Central memory CD8-positive, alpha-beta T cell (primary cell): ENCODE measurements at places on chromosomes 11 and 22.
A peak's percentile ranks its signal among the peaks of the same experiment; 100 is the strongest.

DNA sequence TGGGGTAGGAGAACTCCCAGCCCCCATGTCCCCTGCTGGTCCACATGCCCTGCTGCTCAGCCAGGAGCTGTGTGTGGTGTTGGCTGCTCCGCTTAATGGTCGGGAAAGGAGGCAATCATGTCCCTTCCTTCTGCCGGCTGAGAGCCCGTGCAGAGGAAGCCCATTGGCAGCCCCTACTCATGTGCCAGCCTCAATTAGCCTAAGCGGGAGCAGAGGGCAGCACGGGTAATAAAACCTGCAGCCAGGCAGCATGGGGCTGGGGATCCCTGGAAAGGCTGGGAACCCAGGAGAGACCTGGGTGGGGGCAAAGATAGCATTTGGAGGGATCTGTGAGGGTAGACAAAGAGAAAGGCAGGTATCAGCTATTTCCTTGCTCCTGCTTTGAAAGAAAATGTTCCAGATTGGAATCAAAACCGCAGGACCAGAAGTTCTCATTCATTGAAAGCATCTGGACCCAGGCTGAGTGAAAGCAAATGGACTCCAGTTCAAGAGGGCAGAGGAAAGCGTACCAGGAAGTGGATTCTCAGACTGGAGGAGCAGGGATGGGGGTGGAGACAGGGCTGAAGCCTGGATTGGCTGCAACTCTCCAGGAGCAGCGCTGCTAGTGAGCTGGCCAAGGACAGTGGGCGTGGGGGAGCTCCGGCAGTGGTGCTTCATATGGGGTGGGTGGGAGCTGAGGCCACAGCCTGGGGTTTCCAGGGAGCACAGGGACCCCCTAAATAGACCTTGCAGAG lies 103.4 kb upstream of the NECTIN1 start:
- no peak for DNase-seq

- peak; percentile 37 for DNase-seq
These were observed 29.7 kb downstream of the ZFTA start for GRCh38 chr11:63738720-63739360.

DNA sequence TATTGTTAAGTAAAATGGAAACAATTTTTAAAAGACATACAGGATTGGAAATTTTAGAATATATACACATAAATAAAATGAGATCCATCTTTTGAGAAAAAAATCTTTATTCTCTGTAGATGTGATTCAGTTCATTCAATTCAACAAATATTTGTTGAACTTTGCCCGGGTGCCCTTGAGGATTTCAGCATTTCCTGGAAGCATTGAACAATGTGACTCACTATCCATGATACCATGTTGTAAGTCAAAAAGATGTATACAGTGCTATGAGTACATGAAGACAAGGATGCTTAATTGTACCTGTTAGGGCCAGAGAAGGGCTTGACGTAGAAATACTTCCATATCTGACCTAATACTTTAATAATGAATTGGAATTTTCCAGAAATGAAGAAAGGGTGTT lies 353.7 kb downstream of the METTL15 start:
- no peak for DNase-seq

DNA sequence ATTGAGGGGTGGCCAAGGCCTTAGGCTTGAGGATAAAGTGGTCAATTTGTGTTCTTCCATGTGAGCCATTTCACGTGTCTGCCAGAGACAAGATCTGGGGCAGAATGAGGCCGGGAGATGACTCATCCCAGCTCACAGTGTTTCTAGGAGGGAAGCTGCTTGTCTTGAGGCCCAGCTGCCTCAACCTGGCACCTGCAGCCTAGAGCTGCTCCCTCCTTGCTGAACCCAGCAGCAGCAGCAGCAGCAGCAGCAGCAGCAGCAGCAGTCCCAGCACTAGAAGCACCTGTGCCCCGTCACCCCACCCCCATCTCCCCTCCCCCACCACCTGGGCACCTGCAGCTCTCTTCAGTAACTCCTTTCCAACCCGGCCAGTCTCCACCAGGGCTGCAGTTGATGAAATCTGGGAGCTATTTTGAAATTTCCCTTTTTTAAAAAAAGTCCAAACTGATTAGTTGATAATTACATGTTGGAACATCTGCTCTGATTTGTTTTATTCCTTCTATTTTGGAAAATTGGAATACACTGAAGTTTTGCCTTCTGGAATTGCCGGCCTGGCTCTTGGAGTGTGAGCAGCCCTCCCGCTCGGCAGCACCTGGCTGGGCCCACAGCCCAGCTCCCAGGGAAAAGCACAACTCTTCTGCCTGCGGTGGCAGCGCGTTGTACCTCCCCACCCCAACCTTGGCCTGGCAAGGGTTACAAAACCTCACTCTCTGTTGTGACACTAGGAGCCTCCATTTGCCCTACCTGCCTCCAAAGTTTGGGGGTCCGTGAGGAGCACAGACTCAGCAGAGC lies 143.5 kb downstream of the NXPE2 start:
- DNase-seq = no peak

GRCh38 chr11:75238595-75239440 lies 1.8 kb upstream of the TPBGL start:
- DNase-seq = no peak

GRCh38 chr11:118017631-118018315 lies 31.6 kb downstream of the IL10RA start:
- no peak for DNase-seq

DNA sequence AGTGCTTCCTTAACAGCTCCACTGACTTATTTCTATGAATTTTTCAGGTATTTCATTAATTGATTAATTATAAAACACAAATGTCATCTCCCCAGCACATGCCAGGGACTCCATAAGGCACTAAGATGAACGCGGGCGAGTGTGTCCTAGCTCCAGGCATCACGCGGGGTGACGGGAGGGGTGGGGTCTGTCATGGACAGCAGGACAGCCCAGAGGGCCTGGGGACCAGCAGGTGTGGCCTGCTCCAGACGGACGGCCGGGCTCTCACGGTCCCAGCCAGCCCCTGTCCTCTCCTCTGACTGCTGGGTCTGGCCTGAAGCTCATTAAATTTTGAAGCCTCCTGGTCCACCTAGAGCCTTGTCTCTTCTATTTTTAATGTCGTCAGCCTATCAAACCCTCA lies 531.1 kb downstream of the BRD1 start:
- peak; percentile 1 for DNase-seq

DNA sequence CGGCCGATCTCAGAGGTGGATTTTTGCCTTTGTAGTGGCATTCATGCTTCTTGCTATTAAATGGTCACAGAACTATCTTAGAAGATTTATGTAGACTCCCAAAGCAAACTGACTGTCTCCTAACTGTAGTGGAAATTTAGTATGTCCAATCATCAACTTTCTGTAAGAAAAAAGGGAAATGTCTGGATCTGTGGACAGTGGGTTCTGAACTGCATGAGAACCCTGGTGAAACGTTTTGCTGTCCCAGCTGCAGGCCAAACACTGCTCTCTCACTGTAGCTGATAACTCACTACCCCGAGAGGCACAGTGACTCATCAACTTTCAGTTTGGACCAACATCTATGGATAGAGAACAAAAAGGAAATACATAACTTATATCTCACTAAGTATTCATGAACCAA lies 387.1 kb downstream of the SOX6 start:
- DNase-seq = no peak

DNA sequence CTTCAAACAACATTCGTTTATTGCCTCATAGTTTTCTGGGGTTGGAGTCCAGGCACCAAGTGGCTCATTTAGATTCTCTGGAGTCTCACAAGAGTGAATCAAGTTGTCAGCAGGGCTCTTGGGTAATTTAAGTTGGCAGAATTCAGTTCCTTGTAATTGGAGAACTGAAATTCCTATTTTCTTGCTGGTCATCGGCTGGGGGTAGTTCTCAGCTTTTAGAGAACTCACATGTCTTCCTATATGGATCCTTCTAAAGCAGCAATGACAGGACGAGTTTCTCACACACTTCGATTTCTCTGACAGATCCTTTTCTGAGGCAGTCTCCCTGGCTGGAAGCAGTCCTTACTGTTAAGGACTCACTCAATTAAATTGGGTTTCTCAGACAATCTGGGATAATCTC lies 17.3 kb upstream of the OOSP4B start:
- no peak for DNase-seq

DNA sequence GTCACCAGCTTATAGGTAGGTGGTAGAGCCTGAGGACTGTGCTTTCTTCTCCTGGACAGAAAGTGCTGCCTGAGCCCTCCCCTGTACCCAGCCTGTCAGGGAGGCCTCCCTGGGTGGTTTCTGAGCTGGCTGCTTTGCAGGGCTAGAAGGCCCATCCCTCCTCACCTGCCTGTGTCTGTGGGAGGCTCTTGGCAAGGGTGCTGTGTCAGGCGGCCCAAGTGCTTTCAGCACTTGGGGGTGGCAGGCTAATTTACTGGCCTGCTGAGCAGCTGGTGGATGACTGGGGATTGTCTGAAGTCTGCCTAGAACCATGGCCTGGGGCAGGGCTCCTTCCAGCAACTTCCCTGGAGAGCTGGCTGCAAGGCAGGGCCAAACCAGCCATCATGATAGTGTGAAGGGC lies 139.0 kb upstream of the NAV2 start:
- no peak for DNase-seq

- no peak for DNase-seq
These were observed 188.4 kb upstream of the NAV2 start for GRCh38 chr11:19524171-19524671.

DNA sequence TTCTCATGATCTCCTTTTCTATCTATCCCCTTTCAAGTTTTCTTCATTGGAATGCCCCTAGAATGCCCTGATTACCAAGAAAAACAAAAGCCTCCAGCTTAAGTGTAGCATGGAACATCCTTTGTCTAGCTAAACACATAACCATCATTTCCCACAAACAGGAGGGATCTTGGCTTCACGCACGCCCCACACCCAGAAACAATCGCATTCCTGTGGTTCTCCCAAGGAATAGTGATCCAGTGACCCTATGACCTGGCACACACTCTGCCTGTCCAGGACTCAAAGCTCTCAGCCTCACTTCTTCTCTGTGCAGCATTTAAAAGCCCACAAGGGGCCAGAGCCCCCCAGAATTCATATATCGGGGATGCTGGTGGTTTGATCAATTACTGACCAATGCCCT lies 9.3 kb upstream of the POU2AF1 start:
- DNase-seq = no peak

GRCh38 chr11:26743622-26744021 lies 21.8 kb upstream of the SLC5A12 start:
- no peak for DNase-seq

- DNase-seq = no peak
These were observed 66.9 kb downstream of the RBFOX2 start for GRCh38 chr22:35961480-35962295.

DNA sequence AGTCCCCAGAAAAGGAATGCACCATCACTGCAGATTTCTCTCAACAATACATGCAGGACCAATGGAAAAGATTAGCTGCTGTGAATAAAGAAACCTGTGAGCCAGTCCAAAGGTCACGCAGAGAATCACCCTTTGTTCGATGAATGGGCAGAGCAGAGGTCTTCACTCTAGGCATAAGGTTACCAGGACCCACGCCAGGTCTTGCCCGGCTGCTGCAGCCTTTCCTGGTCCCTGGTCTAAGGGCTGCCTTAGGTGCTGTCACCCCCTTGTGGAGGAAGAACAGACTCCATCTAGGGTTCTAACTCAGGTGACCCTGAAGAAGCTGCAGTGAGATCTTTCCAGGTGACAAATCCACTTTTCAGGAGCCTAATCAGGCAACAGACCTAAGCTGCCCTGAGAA lies 29.0 kb upstream of the NAP1L4 start:
- DNase-seq = no peak

DNA sequence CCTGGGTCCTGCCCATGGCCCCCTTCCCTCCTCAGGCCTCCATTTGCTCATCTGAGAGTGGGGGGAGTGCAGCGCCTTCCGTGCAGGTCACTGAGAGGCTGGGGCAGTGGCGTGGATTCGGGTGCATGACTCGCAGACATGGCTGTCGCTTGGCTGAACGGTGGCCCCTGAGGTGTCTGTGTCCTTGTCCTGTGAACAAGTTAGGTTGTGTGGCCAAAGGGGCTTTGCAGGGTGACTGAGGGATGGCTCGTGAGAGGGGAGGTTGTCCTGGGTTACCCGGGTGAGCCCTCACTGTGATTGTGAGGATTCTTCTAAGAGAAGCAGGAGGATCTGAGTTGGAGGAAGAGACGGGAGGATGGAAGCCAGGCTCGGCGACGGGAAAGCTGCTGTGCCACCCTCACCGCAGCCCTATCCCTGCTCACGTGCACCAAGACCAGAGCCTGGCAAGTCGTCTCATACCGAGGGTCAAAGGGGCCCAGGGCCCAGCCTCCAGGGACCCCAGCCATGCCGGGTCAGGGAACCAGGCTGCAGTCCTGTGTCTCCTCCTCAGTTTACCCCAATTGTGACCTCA lies 79.1 kb downstream of the KCNQ1 start:
- DNase-seq = peak; percentile 2

DNA sequence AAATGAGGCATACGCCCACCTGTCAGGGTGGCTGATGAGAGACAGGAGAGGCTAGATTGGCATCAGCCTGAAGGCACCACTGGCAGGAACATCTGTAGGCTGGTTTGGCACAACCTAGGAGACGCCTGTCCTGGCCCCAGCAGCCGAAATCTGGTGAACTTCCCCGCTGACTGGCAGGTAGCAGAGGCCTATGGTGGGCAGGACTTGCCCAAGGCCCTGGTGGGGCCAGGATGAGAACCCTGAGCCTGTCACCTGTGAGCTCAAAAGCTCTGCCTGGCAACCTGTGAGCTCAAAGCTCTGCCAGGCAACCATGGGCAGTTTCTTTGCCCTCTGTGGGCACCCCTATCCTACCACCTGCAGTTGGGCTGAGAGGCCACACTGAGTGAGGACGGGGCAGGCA lies 2.5 kb downstream of the DERL3 start:
- no peak for DNase-seq

- DNase-seq = no peak
These were observed 73.9 kb downstream of the SCUBE1 start for GRCh38 chr22:43269246-43269645.

GRCh38 chr11:99327066-99327465 lies 306.3 kb downstream of the CNTN5 start:
- DNase-seq = no peak

DNA sequence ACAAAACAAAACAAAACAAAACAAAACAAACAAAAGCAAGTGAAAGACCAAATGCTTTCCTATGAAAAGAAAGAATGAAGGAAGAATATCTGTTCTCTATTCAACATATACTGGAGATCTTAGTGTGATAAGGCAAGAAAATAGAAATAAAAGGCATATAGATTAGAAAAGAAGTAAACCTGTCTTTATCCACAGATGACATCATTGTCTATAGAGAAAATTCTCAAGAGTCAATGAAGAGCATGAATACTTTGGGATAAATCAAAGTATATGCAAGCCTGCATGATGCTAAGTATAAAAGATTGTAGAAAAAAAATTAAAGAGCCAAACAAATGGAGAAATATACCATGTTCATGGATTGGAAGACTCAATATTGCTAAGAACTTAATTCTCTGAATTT lies 17.6 kb downstream of the C2CD3 start:
- no peak for DNase-seq

- no peak for DNase-seq
These were observed 54.8 kb downstream of the PAK1 start for GRCh38 chr11:77418971-77419597.

DNA sequence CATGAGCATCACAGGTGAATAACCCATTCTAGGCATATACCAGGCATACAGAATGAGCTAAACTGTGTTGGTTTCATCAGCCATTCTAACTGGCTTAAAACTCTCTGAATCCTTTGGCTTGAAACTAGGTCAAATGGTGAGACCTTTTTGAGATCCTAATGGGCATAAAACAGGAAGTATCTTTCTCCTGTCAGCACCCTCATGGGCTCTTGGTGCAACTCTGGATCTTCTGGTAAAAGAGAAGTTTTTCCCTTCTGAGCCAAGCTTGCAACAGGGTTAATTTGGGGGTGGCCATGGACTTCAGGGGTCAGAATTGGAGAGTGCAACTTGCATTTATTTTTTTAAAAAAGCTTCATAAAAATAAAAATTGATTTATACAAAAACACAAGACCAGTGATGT lies 67.9 kb upstream of the GRAMD1B start:
- DNase-seq = no peak
